COLO829 (cell line): ENCODE measurements at places on chromosomes 2 and 18.

- no peak for DNase-seq
These were observed 38.0 kb downstream of the NPAS2 start for GRCh38 chr2:100857915-100858314.

DNA sequence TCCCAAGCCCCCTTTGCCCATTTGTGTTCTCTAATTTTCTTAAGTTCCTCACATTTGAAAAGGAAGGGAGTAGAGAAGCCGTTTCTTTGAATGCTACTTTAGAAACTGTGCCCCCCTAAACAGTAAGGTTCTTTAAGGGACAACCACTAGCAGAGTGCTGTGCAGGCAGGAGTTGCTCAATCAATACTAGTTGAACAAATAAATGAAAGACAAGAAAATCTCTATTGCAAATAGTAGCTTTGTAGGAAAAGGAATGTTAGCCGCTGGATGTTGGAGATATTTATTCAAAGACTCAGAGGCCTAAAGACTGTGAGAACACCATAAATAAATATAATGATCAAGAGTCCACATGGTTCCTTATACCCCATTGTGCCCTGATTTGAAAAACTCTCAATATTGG, 119.8 kb upstream of the SMAD7 start:
- no peak for DNase-seq

GRCh38 chr2:150944315-150944714, 317.3 kb downstream of the RBM43 start:
- no peak for DNase-seq

DNA sequence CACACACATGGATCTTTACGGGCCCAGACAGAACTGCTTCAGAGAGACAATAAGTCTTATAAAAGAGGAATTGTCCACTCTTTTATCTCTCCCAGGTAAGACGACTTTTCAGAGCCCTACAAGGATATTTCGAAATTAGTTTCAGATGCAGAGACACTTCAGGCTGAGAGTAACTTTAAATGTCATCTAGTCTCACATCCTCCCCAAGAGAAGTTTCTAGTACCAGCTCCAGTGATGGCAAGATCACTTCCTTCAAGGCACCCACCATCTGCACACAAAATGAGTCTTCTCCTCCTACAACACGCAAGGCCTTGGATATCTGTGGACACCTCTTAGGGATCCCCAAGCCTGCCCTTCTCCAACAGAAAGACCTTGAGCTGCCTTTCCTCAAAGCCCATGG, 39.0 kb upstream of the KLHL29 start:
- DNase-seq, result no peak

GRCh38 chr2:192159736-192160135, 35.0 kb downstream of the TMEFF2 start:
- no peak for DNase-seq

GRCh38 chr18:37956902-37957301, 391.3 kb upstream of the CELF4 start:
- no peak for DNase-seq

GRCh38 chr2:132937629-132938028, 267.6 kb upstream of the LYPD1 start:
- DNase-seq, result no peak

DNA sequence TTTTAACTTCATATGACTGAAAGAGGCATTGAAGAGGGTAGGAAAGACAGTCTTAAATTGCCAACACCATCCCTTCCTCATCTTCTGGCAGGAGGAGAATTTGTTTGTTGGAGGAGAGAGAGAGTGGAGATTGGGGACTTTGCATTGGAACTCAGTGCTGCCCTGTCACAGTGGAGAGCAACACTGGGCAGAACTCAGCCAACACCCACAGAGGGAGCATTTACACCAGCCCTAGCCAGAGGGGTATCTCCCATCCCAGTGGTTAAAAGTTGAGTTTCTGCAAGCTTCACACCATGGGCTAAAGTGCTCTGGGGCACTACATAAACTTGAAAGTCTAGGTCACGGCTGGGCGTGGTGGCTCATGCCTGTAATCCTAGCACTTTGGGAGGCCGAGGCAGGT, 174.1 kb downstream of the ANKRD30B start:
- DNase-seq, result no peak
